ENCODE measurements at places on chromosomes 5 and 9.
A peak's percentile ranks its signal among the peaks of the same experiment; 100 is the strongest.

- no peak for DNase-seq
Observed at GRCh38 chr5:53425687-53426511, 54.5 kb upstream of the FST start.

DNA sequence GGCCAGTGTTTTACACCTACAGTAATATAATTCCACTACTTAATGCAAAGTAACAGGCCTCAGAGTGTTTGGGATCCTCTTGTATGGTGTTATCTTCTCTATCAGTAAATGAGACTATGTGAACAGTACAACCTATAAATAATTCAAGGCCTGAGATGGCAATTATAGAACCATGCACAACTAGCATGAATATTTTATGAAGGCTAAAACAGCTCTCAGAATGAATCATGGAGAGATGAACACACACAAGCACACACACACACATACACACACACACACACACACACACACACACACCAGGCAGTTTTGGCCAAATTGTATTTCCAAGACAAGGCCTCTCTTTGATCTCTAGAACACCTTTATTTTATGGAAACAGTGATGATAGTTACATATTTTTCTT, 224.9 kb downstream of the EBF1 start:
- DNase-seq, result no peak

DNA sequence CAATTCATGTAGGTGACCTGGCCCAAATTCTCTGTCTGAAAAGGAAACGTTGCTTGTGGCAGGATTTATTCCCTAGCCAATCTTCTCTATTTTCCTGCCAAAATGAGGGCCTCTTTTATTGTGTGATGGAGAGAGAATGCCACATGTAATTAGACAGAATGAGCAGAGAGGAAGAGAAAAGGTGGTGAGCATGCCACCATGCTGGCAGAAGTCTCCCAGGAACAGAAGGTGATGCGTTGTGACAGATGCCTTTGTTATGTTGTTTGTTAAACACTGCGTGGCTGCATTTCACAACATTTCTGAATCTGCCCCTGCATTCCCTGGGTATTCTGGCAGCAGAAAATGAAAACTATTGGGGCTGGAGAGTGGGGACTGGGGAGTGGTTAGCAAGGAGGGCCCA, 577.6 kb downstream of the TLR4 start:
- no peak for DNase-seq

DNA sequence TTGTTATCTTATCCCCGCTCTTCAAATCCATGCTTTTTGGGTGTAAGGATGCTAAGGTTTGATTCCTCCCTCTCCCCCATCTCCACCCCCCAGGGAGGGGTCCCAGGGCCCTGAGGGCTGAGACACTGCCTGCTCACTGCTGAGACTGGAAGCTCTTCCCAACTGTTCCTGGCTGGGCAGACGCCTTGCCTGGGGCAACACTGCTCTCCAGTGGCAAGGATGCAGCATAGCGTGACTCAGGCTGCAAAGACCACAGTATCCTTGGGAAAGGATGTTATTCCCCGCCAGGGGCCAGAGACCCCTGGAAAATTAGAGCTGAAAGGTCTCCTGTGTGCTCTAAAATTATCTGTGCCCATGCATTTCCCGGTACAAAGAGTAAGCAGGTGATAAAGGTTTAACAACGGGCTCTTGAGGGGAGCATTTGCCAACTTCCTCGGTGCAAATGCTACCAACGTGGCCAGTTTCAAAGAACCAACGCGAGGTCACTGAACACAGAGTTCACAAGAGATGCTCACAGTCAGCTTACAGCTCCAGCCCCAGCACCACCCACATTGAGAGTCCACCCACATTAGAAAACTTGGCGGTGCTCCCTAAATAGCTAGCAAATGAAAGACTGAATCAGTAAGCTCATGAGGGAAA, 271.9 kb downstream of the NSG2 start:
- no peak for DNase-seq

DNA sequence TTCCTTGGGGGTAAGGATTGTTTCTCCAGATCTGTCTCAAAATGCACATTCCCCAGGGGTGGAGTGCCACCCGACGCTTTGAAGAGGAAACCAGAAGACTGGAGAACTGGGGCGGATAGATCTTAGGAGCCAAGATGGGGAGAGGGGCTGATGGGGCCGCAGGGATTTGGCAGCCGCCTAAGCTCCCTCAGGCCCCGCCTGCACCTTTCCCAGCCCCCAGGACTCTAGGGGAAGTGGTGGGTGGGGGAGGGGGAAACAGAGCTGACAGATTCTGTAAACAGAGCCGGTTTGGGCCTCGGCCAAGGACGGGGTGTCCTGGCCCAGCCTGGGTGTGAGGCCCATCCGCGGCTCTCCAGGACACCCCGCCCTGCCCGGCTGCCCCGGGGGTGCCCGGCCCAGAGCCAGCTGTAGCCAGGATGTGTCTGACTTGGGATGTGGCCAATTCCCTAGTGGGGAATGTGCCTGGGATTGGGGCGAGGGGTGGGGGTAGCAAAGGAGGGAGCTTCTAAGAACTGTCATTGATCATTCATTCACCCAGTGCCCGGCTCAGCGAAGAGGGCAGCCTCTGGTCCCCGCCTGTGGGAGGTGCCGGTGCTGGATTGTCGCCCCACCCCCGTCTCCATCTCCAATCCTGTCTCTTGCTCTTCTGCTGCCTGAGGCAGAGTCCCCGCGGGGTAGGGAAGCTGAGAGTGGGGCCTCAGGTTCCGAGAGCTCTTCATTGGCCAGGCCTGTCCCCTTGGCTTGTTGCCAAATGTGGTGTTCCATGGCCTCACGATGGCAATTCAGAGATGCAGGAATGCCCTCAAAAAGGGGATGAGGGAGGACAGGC, 54.8 kb upstream of the CDKN2AIPNL start:
- DNase-seq, result peak; percentile 29

DNA sequence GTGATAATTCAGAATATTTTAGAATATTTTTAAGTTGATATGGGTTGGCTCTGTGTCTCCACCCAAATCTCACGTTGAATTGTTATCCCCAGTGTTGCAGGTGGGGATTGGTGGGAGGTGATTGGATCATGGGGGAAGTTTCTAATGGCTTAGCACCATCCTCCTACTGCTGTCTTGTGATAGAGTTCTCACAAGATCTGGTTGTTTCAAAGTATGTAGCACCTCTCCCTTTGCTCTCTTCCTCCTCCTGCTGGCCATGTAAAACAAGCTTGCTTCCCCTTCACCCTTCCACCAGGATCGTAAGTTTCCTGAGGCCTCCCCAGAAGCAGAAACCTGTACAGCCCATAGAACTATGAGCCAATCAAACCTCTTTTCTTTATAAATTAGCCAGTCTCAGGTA, 214.6 kb upstream of the C9orf72 start:
- DNase-seq, result no peak
